ENCODE measurements at places on chromosomes 3 and 15.
A peak's percentile ranks its signal among the peaks of the same experiment; 100 is the strongest.

GRCh38 chr3:72591522-72592421 is 256.5 kb downstream of the SHQ1 start:
- peak; percentile 68 for DNase-seq
- no peak overlapping the region for H3K4me3 ChIP-seq
- H3K27ac ChIP-seq, result peak overlapping the region; percentile 52
- no peaks in the 10 kb centered on the region for H3K36me3 ChIP-seq

DNA sequence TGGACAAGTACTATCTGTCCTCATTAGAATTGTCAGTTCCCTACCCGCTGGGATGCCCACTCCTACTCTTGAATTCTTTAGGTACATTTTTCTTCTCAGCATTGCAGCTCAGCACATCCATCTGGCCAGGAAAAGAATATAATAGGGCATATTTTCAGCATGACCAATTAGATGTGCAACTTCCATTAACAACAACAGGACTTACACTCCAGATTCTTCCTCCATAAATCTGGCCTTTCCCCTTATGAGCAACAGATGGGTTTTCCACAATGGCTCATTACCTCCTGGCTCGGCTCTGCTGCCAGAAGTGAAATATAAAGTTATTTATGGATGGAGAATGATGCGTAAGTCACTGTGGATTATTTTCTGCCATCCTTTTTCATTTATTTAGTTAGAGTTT is 443.8 kb upstream of the TGFBR2 start:
- H3K4me1 ChIP-seq, result peaks cover 1% of the 10 kb centered on the region
- H3K4me3 ChIP-seq, result no peak overlapping the region
- no peaks in the 10 kb centered on the region for H3K27me3 ChIP-seq

GRCh38 chr3:37295925-37296324 is 121.5 kb upstream of the LRRFIP2 start:
- H3K36me3 ChIP-seq, result peaks cover 6% of the 10 kb centered on the region
- H3K27ac ChIP-seq, result no peak overlapping the region
- no peaks in the 10 kb centered on the region for H3K27me3 ChIP-seq

GRCh38 chr15:64149893-64150578 is 1.5 kb upstream of the SNX22 start:
- H3K4me3 ChIP-seq, result no peak overlapping the region
- no peak for DNase-seq
- no peak overlapping the region for H3K27ac ChIP-seq
- peaks cover 4% of the 10 kb centered on the region for H3K4me1 ChIP-seq
- H3K27me3 ChIP-seq, result peaks cover 18% of the 10 kb centered on the region

DNA sequence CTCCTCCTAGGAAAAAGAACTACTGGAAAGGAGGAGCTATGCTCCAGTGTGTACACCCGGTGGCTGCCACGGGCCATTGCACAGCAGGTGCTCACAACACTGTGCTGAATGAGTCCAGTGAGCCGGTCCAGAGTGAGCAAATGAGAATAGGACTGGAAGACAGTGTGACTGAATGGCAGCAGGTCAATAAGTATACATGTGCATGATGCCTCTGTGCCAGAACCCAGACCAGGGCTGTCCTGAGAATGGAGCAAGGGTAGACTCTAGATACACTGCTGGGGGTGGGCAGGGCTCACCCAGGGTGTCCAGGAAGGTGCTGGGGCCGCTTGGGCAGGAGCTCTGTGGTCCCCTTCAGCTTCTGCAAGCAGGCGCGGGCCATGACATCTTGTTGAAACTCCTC is 8.3 kb downstream of the POLG start:
- H3K4me3 ChIP-seq, result no peak overlapping the region
- H3K4me1 ChIP-seq, result no peaks in the 10 kb centered on the region
- H3K27ac ChIP-seq, result no peak overlapping the region
- no peaks in the 10 kb centered on the region for H3K27me3 ChIP-seq

GRCh38 chr15:57586661-57587424 is 4.9 kb upstream of the MYZAP start:
- H3K36me3 ChIP-seq, result no peaks in the 10 kb centered on the region
- DNase-seq, result no peak
- H3K4me1 ChIP-seq, result peaks cover 3% of the 10 kb centered on the region
- no peak overlapping the region for H3K27ac ChIP-seq
- no peak overlapping the region for H3K4me3 ChIP-seq

GRCh38 chr3:69321301-69322157 is 64.4 kb downstream of the FRMD4B start:
- no peaks in the 10 kb centered on the region for H3K4me1 ChIP-seq
- H3K27me3 ChIP-seq, result no peaks in the 10 kb centered on the region
- no peak for DNase-seq
- H3K27ac ChIP-seq, result no peak overlapping the region
- H3K36me3 ChIP-seq, result no peaks in the 10 kb centered on the region

GRCh38 chr3:76063019-76063418 is 277.7 kb upstream of the ZNF717 start:
- DNase-seq, result no peak
- H3K4me3 ChIP-seq, result no peak overlapping the region
- no peaks in the 10 kb centered on the region for H3K27me3 ChIP-seq
- H3K36me3 ChIP-seq, result no peaks in the 10 kb centered on the region
- H3K27ac ChIP-seq, result no peak overlapping the region

GRCh38 chr3:133742351-133743091 is 3.7 kb upstream of the TF start:
- no peaks in the 10 kb centered on the region for H3K36me3 ChIP-seq
- no peak overlapping the region for H3K27ac ChIP-seq
- no peak overlapping the region for H3K4me3 ChIP-seq
- H3K27me3 ChIP-seq, result no peaks in the 10 kb centered on the region

GRCh38 chr3:13200465-13200864 is 127.2 kb upstream of the IQSEC1 start:
- H3K36me3 ChIP-seq, result no peaks in the 10 kb centered on the region
- no peaks in the 10 kb centered on the region for H3K27me3 ChIP-seq
- no peak overlapping the region for H3K27ac ChIP-seq
- no peak for DNase-seq
- H3K4me3 ChIP-seq, result no peak overlapping the region
- peaks cover 10% of the 10 kb centered on the region for H3K4me1 ChIP-seq

DNA sequence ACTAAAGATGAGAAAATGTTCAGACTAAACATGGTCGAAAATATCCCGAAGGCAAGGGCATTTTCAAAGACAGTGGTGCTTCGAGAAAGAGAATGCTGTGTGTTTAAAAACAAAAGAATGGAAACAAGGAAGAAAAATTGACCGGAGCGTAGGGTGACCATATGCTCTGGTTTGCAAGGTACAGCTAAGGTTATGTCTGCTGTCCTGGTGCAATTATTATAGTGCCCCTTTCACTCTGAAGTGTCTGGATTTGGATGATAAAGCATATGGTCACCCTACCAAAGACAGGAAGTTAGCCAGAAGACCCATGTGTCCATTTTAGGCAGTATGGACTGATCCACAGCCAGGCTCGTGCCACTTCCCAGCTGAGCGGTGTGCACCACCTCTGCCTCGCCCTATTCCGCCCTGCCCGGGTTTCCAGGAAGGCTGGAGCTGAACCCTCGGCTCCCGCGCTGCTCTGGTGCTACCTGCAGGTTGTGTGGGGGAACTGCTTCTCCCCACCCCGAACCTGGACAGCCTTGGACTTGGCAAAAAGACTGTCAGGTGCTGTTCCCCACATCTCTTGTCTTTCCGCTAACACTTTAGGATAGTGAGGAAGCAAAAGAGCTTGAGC is 25.2 kb downstream of the GOLGA6D start:
- no peaks in the 10 kb centered on the region for H3K36me3 ChIP-seq
- no peaks in the 10 kb centered on the region for H3K4me1 ChIP-seq
- no peak overlapping the region for H3K4me3 ChIP-seq
- DNase-seq, result peak; percentile 6
- H3K27me3 ChIP-seq, result peaks cover 7% of the 10 kb centered on the region

DNA sequence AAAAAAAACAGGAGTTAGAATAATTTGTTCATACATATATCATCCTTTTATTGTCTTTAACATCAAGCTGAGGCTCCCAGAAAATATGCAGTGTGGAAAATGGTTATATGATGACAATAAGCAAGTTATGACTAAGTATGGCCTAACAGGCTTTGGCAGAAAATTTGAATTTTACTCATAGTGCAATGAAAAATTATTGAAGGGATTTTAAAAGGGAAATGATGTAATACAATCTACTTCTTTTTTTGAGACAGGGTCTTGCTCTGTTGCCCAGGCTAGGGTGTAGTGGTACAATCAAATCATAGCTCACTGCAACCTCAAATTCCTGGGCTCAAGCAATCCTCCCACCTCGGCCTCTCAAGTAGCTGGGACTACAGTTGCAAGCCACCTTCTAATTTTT is 78.7 kb downstream of the FAIM start:
- no peaks in the 10 kb centered on the region for H3K27me3 ChIP-seq
- no peak overlapping the region for H3K4me3 ChIP-seq
- H3K4me1 ChIP-seq, result no peaks in the 10 kb centered on the region
- DNase-seq, result no peak
- no peak overlapping the region for H3K27ac ChIP-seq

GRCh38 chr15:31379042-31379441 is 52.4 kb downstream of the KLF13 start:
- no peak overlapping the region for H3K4me3 ChIP-seq
- H3K36me3 ChIP-seq, result peaks cover 3% of the 10 kb centered on the region
- H3K27me3 ChIP-seq, result no peaks in the 10 kb centered on the region
- no peaks in the 10 kb centered on the region for H3K4me1 ChIP-seq
- no peak for DNase-seq
- H3K27ac ChIP-seq, result no peak overlapping the region

DNA sequence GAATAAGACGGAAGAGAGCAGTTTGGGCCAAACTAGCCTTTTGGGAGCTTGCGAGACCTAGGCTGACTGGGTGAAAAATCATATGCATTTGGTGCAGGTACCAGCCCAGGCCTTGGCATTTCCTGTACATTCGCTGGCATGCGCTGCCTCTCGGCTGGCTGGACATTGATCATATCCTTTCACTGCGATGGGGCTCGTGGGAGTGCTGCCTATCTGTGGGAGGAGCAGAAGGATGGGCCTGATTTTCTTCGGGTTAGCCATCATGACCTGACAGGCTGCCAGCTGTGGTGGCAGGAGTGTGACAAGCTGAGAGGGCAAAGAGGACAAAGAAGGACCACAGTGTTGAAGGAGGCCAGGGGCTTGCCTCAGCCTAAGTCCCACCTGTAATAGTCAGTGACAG is 14.3 kb downstream of the CGNL1 start:
- DNase-seq, result no peak
- no peaks in the 10 kb centered on the region for H3K36me3 ChIP-seq
- H3K4me1 ChIP-seq, result peaks cover 28% of the 10 kb centered on the region
- no peak overlapping the region for H3K27ac ChIP-seq

GRCh38 chr3:1380926-1381646 is 288.3 kb downstream of the CNTN6 start:
- no peak overlapping the region for H3K27ac ChIP-seq
- H3K4me1 ChIP-seq, result no peaks in the 10 kb centered on the region
- DNase-seq, result no peak
- no peaks in the 10 kb centered on the region for H3K36me3 ChIP-seq
- no peaks in the 10 kb centered on the region for H3K27me3 ChIP-seq
- H3K4me3 ChIP-seq, result no peak overlapping the region

GRCh38 chr15:35757765-35758164 is 211.8 kb upstream of the DPH6 start:
- H3K27me3 ChIP-seq, result no peaks in the 10 kb centered on the region
- DNase-seq, result no peak
- H3K27ac ChIP-seq, result no peak overlapping the region
- no peaks in the 10 kb centered on the region for H3K4me1 ChIP-seq
- no peak overlapping the region for H3K4me3 ChIP-seq

DNA sequence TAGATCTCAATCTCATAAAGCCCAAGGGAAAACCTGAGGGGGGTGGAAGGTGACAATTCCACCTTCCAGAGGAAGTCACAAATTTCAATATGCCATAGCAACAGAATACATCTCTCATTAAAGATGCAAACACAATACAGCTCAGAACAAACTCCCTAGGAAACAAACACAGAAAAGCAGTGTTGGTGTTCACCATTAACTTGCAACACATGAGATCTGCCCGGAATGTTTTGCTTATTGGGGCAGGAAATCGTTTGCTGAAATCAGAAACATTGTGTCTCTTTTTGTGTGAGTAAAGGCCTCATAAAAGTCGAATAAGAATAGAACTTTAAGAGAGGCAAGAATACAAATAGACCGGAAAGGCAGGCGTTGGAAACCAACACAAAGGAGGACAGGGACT is 5.8 kb upstream of the RYR3 start:
- H3K27me3 ChIP-seq, result peaks cover 1% of the 10 kb centered on the region
- DNase-seq, result no peak
- no peaks in the 10 kb centered on the region for H3K4me1 ChIP-seq
- H3K36me3 ChIP-seq, result no peaks in the 10 kb centered on the region
- no peak overlapping the region for H3K27ac ChIP-seq
- no peak overlapping the region for H3K4me3 ChIP-seq

GRCh38 chr3:112464264-112464663 is 35.0 kb downstream of the BTLA start:
- no peak overlapping the region for H3K27ac ChIP-seq
- no peak for DNase-seq
- no peaks in the 10 kb centered on the region for H3K36me3 ChIP-seq
- no peak overlapping the region for H3K4me3 ChIP-seq

GRCh38 chr3:21779909-21780308 is 28.9 kb upstream of the ZNF385D start:
- H3K4me1 ChIP-seq, result no peaks in the 10 kb centered on the region
- no peaks in the 10 kb centered on the region for H3K36me3 ChIP-seq
- DNase-seq, result no peak
- H3K27me3 ChIP-seq, result no peaks in the 10 kb centered on the region
- H3K4me3 ChIP-seq, result no peak overlapping the region

GRCh38 chr15:90240856-90241255 is 6.8 kb downstream of the GDPGP1 start:
- no peak overlapping the region for H3K27ac ChIP-seq
- no peaks in the 10 kb centered on the region for H3K27me3 ChIP-seq
- DNase-seq, result no peak
- H3K36me3 ChIP-seq, result peaks cover 17% of the 10 kb centered on the region
- H3K4me1 ChIP-seq, result no peaks in the 10 kb centered on the region

DNA sequence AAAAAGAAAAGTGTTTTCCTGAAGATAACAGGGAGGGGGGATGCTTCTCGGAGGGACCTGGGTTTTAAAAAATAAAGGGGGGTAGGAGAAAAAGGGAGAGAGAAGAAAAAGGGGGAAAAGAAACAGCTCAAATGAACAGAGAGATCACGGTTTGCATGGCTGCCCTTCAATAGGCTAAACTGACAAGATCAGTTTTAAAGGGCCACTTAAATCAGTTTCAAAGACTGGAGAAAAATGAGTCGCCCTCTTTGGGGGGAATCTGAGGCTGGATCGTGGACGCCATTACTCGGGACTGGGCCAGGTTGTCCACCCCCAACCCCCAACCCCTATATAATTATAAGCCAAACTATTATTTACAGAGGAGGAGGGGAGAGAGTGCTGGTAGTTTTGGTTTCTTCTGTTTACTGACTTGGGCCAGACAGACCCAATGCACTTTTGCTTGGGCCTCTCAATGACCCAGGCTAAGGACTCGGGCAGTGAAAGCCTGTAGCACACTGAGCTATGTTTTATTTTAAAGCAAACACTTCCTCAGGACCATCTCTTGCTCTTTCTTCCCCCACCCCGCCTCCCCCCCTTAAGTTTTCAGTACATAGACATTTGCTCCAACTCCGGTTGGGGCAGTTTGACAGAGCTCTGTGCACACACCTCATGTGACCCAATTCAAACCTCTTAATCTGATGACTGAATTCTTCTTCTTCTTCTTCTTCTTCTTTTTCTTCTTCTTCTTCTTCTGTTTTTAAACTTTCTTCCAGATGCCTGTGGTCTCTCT is 6.3 kb downstream of the NR2F2 start:
- no peaks in the 10 kb centered on the region for H3K27me3 ChIP-seq
- peak; percentile 57 for DNase-seq
- peak overlapping the region; percentile 97 for H3K4me3 ChIP-seq
- peaks cover 28% of the 10 kb centered on the region for H3K36me3 ChIP-seq
- H3K4me1 ChIP-seq, result peaks cover 30% of the 10 kb centered on the region
